Sciatic nerve (tissue), 2 donors: ENCODE measurements at places on chromosomes 3 and 15.

DNA sequence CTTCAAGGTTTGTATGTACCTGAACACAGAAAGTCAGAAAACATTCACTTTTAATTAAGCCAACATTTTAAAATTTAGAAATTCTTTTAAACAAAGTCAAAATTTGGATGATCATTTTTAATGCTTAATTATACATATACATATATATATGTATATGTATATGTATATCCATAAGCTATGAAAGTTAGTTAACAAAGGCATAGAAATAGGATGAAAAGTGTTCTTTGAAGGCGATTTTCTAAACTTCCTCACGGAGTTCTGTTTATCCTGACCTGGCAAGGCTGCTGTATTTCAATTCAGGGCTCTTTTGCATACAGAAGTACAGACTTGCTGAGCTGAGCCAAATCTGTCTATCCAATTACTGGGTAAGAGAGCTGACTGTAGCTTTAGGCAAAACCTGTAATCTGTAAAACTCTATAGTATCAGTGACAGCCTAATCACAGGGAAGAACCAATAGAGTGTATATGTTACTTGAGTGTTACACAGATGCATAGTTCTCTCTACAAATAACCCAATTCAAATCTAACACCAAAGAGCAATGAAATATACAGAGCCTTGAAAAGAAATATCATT is 32.1 kb upstream of the THRB start:
- no peak for DNase-seq

DNA sequence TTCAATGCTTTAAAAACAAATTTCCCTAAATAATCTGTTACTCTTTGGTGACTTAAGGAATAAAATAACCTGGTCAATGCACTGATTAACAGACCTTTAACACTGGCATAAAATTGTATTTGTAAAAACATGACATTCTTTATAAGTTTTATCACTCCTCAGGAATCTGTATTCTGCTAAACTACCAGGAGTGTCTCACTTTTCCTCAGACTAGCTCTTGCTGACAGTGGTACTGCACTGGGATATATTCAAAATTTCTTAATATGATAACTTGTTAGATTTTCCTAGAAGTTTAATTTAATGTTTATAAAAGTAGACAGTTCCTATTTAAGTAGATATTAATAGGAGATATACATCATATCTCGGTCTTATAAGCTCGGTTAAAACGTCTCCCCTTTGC is 363.4 kb upstream of the ARHGEF26 start:
- no peak for DNase-seq

DNA sequence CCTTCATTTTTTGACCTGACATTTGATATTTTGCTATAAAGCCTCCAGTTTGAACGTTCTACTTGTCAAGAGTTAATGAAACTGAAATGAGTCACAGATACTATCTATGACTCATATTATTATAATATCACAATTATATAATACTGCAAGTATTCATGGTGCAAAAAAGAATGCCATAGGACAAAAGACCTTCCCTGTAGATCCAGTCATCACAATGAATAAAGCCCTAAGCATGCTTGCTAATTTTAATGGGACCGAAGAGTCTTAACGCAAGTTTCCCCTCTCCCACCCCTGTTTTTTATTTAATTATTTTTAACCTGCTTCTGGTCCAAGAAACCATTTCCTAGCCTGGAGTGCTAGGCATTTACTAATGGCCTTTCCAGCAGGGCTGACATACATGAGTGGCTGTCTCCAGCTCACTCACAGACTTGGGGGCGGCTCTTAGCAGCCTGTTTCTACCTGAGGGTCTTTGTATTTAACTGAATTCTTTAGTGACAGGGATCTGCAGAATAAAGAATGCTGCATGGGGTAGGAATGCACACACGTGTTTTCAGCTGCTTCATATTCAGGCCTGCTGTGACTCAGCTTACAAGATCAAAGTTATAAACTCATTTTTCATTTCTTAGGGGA is 61.2 kb downstream of the THBS1 start:
- no peak for DNase-seq

DNA sequence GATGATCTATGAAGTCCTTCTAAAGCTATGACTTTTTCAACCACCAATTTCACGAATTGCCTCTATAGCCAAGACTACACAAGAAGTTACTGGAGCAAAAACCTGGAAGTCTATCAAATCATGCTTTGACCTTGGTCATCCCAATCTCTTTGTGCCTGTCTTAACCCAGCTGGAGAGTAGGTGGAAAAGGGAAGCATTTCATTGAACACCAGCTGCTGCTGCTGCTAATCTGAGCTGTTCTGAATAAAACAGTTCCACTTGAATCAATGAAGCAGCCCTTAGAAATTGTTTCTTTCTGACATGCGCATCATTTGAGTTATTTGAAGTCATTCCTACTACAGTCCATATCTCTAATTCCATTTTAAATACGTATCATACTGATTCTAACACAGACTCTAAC is 7.3 kb upstream of the UBE3A start:
- DNase-seq, result no peak

DNA sequence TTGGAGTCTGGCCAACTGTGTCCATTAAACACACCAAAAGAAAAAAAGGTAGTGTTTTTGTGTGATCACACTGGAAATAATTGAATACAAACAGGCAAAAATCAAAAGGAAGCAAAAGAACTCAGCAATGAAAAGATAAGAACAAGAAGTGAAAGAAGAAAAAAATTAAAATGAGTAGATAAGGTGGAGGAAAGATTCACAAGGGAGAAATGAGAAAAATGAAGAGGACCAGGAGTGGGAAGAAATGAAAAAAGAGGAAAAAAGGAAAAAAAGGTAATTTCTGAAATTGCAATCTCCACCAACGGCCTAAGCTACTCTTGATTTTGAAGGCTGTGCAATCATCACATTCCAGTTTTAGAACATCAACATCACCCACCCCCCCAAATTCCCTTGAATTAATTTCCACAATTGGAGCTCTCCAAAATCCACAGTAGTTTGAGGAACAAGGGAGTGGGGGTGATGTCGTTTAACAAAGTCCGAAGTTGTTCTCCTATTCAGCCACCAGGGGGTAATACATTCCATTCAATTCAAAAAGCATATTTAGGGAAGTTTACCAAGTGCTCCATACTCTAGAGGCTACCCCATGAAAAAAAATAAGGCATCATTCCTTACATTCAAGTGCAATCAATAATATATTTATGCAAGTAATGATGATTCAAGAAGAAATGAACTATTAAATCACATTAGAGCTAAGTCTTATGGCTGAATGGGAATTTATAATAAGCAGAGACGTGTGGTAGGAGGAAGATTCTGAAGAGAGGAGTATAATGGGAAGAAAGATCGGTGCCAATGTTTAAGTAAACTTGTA is 37.4 kb downstream of the ZNF860 start:
- DNase-seq, result no peak

- no peak for DNase-seq
Measured at GRCh38 chr3:99666201-99666600, 27.8 kb downstream of the COL8A1 start.

DNA sequence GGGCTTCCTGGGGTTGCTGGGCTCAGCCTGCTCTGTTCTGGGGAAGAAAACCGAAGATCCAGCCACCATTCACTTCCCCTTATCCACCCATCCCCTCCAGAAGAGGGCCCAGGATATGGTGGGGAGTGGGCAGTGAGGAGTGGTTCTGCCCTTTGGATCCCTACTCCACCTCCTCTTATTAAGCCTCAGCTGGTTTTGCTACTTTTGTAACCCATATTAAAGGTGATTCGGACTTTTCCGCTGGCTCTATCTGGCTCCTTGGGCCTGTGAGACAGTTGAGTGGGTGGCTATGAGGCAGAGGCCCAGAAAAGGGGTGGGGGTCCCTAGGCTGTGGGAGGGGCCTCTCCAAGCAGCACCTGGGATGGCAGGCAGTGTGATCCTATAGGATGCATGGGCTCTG is 33.8 kb downstream of the NBEAL2 start:
- DNase-seq, result no peak

DNA sequence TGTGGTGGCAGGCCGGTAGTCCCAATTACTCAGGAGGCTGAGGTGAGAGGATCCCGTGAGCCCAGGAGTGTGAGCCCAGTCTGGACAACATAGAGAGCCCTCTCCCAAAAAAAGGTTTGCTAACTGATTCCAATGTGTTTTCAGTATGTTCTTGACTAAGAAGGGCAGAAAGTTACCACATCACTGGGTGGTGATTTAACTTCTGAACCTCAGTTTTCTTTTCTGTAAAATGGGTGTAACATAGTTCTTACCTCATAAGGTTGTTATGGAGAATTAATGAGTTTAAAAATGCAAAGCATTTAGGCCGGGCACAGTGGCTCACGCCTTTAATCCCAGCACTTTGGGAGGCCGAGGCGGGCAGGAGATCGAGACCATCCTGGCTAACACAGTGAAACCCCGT is 28.5 kb upstream of the RAF1 start:
- no peak for DNase-seq

DNA sequence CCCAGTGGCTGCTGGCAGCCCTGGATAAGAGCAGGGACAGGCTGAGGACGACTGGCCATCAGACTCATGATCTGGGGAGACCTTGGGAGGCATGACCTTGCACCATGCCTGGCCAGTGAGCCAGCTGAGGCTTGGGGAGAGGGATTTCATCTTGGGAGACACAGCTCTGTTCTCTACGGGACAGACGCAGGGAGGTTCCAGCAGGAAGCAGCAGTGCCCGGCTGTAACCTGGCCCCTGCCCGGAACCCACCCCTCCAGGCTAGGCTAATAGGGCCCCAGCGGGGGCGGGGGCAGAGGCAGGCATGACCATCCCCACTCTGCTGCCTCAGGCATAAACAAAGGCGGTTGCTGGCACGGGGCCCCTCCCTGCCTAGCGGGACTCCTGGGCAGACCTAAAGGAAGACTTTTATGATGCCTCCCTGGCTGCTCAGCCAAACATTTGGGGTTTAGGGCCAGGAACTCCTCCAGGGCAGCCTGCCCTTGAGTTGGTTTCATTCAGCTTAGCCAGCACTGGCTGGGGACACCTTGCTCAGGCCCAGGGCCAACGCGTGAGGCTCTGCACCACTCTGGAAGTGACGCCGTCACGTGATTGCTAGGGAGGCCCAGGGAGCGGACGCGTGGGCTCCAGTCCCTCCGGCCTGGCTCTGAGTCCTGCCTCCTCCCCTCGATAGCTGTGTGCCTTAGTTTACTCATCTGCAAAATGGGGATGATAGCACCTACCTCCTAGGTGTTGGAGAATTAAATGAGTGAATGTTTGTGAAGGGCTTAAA is 27.6 kb downstream of the HDAC11 start:
- DNase-seq, result no peak

DNA sequence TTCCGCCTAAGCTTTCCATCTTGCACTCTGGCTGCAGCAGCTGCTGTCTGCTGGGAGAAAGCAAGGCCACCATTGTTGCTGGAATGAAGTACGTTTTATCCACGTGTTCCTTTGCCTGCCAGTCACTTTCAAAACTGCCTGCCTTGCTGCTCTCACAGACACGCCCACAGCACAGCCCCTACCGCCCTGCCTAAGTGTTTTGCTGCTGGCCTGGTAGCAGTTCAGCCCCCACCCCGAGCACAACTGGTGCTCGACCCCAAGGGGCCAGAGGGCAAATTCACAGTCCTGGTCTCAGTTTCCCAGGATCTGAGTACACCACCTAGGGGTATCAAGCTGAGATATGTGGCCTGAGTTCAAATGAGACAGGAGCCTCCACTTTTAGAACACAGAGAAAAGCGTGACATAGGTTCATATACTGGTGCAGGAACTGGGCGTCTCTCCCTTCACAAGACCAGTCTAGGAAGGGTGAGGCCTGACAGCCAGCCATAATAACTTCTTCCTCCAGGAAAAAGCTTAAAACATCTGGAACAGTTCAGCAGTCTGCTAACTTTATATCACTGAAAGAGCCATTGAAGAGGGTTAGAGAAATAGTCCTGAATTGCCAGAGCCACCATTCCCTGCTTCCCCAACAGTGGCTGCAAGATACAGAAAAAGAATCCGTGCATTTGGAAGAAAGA is 1012.3 kb downstream of the ZPLD1 start:
- no peak for DNase-seq

- DNase-seq, result no peak
Measured at GRCh38 chr15:52428297-52428696, 100.4 kb downstream of the MYO5A start.

GRCh38 chr15:101044625-101045235 is 125.6 kb downstream of the LRRK1 start:
- DNase-seq, result no peak

- DNase-seq, result no peak
Measured at GRCh38 chr15:49606594-49606993, 14.0 kb downstream of the FAM227B start.

GRCh38 chr3:181402347-181402746 is 309.4 kb upstream of the SOX2 start:
- no peak for DNase-seq

GRCh38 chr3:54042259-54042823 is 80.0 kb upstream of the CACNA2D3 start:
- DNase-seq, result no peak

DNA sequence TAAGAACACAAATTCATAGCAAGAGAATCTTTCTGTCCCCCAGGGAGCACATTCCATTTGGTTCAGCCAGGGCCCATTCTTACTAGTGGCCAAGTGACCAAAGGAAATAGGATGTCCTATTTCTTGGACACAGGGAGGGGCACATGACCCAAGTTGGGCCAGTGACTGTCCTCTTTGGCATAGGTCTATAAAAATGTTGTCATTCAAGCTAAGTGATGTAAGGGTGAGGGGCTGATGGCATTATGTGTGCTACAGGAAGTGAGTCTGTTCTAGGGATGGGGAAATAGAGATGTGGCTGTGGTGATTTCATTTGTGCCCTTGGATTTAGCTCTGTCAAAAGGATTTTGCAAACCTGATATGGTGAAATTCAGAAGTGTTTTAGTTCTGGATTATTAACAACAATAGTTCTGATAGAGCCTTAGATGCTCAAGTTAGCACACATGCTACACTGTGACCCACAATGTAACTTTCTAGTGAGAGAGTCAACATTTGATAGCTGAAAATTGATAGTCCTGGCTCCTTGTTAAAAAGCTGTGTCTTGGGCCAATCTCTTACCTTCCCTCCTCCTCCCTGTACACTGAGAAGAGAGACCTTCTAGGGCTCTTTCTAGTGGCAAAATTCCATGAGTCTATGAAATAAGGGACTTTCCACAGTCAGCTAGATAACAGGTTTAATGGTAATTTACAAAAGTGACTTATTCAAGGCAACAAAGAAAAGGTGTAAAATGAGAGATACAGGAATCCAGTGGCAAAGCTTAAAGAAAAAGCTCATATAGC is 117.2 kb downstream of the THRB start:
- no peak for DNase-seq

DNA sequence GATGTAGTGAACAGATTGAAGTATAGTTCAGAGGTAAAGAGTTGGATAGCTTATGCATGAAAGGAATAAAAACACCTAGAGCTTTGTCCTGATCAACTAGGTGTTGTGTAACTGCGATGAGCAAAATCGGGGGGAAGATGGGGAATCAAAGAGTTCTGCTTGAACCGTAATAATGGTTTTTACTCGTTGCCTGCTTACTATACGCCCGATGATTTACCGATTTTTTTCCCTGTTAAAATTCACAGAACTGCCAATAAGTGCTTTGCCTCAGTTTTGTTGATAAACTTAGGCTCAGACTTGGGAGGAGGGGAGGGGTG is 783 bp upstream of the DNAJB11 start:
- DNase-seq, result no peak

DNA sequence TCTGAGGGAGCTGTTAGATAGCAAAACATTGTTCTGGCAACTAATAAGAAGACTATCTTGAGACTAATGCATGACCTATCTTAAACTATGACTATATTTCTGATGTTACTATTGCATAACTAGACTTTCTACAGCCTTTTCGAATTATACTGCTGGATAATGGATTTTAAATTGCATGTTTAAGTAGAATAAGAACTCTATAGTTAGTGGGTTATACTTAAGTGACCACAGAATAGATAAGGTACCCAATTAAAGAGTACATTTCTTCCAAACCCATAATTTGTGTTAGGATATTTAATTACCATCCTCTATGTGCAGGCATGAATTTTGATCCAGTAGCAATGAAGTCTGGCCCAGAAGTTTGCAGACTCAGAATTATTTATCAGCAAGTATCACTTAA is 44.6 kb upstream of the SPPL2A start:
- no peak for DNase-seq
